ENCODE measurements at places on chromosomes 13 and 19.

DNA sequence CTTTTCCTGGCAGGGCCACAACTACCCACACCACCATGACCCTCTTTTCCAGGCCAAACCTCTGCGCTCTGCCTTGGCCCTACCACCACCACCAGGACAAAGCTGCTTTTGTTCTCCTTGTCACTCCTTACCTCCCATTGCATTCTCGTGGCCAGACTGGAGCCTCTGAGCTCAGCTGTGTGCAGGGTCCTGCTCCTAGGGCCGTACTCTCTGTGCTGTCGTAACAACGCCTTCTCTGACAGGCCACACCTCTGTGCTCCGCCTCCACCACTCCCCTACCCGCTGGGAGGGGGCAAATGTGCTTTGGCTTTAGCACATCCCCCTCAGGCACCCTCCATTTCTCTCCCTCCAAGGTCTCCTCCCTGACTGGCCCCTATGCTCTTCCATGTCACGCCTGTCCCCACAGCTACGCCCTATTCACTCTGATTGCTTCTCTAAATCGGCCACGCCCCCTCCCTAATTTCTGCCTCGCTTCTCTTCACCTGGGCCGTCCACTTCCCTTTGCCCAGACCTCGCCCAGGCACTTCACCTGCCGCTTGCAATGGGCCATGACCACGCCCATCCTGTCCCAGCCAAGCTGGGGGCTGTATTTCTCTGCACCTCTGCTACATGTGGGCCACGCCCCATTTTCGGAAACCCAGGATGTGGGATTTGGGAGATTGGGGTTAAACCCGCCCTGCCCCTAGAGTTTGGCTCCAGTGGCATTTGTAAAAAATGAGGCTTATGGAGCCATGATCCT is 472.3 kb downstream of the KLF12 start:
- DNase-seq = no peak

DNA sequence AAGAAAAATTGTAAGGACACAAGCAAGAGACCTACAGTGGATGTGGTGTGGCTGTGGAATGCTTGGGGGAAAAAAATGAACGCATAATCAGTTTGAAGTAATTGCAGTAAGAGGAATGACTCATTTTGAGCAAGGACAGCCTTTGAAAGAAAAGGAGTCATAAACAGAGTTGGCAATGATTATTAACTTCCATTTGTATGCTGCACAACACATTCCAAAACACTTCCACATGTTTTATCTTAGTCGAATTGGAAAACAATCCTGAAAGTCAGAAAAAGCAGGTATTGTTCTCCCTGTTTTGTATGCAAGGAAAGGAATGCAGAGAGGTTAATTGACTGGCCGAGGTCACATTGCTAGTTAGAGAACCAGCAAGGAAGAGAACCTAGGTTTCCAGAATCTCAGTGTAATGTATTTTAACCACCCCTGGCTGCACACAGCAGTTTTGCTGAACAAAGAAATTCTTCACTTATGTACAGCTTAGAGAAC is 630.0 kb upstream of the MIR17HG start:
- no peak for DNase-seq

DNA sequence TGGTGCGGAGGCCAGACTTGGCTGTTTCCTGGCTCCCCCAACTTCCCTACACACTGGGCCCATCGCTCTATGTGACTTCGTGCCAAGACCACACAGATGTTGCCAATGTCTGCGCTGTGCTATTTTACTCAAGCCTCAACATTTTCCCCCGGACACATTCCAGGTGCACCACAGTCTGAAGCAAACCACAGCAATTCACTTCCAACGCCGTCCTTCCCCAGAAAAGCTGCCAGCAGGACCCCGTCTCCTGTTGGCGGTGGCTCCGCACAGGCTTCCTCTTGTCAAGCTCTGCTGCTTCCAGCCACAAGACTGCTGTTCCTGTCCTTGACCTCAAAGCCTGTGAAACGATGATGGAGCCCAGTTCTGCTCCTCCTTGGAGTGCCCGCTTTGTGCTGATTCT is 100.7 kb downstream of the CRYL1 start:
- DNase-seq = no peak

DNA sequence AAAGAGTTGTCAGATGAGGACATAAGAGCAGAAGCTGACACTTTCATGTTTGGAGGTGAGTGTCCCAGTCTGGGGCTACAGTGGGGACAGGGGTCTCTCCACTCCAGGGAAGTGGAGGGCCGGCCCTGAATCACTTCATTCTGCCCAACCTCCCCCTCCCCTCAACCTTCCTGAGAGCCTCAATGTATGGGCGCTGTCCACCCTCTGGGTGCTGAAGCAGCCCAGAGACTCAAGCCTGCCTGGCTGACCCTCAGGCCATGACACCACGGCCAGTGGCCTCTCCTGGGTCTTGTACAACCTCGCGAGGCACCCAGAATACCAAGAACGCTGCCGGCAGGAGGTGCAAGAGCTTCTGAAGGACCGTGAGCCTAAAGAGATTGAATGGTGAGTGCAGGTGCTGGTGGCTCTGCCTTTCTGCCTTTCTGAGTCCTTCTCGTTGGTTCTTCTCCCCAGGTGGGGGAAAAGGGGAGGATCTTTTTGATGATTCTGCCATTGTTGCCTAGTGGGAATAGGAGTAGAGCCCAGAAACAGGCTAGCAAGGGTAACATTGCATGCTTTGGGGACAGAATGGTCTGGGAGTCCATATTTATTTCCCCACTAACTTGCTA is 8.8 kb downstream of the CYP4F8 start:
- DNase-seq = no peak
